ENCODE measurements at places on chromosomes 3 and 15. TPM values are rescaled to one million over a fixed set of nuclear protein-coding genes. Genes with fewer than 3 reads are reported as not detected.

Gene NDUFB5
- total RNA-seq, result 148 TPM

- no peak for DNase-seq
- H3K27me3 ChIP-seq, result no peaks in the 10 kb centered on the region
- H3K36me3 ChIP-seq, result no peaks in the 10 kb centered on the region
Measured at GRCh38 chr15:90315278-90315982, 36.7 kb upstream of the ZNF774 start.

Gene CCDC13
- not detected for total RNA-seq

GRCh38 chr15:55246567-55246966 is 43.0 kb downstream of the RAB27A start:
- no peak for DNase-seq
- no peak overlapping the region for H3K4me3 ChIP-seq
- no peak overlapping the region for H3K27ac ChIP-seq
- peaks cover 63% of the 10 kb centered on the region for H3K4me1 ChIP-seq
- no peaks in the 10 kb centered on the region for H3K27me3 ChIP-seq
- H3K36me3 ChIP-seq, result peaks cover 28% of the 10 kb centered on the region

Gene NCKIPSD
- 27.3 TPM for total RNA-seq

DNA sequence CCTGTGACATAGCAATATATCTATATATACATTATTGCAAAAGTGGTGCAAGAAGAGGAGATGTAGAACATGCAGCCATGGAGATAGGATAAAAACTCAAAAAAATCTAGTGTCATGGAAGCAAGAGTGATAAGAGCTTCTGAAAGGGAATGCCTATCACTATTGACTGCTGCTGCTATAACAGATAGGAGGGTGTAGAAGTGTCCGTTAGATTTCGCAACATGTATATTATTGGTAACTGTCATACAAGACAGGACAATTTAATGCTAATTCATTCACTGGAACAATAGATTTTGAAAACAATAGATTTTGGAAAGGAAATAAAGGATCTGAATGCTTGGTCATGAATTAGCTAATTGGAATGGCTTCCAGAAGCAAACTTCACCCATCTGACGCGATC is 224.5 kb downstream of the ZNF385D start:
- DNase-seq, result no peak
- no peak overlapping the region for H3K4me3 ChIP-seq
- H3K27ac ChIP-seq, result no peak overlapping the region

DNA sequence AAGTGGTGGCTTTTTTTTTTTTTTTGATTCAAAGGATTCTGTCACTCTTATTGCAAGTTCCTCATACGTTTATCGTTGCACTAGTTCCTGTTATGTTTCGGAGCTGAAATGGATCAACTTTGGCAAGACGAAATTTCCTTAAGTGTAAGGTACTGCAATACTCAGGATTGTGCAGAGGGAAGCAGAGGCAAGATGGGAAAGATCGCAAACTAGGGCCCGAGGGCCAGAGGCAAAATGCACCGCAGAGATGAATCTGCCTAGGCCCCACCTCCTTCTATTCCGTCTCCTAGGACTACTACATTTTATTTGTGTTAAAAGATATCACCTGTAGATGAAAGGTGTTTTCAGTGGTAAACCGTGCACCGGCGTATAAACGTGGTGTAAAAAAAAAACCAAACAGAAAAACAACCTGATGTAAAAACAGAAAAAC is 331 bp downstream of the RNU6-1 start:
- peaks cover 4% of the 10 kb centered on the region for H3K36me3 ChIP-seq
- H3K4me3 ChIP-seq, result peak overlapping the region; percentile 89
- peak overlapping the region; percentile 93 for H3K27ac ChIP-seq
- DNase-seq, result peak; percentile 36

Gene SLC35G2
- 0.31 TPM for total RNA-seq

GRCh38 chr15:66829551-66830121 is 127.6 kb downstream of the SMAD6 start:
- no peaks in the 10 kb centered on the region for H3K4me1 ChIP-seq
- H3K27me3 ChIP-seq, result no peaks in the 10 kb centered on the region
- H3K27ac ChIP-seq, result no peak overlapping the region
- H3K4me3 ChIP-seq, result no peak overlapping the region
- no peak for DNase-seq

GRCh38 chr3:108085810-108086350 is 5.0 kb downstream of the CD47 start:
- H3K27me3 ChIP-seq, result no peaks in the 10 kb centered on the region
- H3K4me1 ChIP-seq, result peaks cover 16% of the 10 kb centered on the region
- H3K36me3 ChIP-seq, result peaks cover 4% of the 10 kb centered on the region
- H3K27ac ChIP-seq, result no peak overlapping the region
- H3K4me3 ChIP-seq, result no peak overlapping the region

DNA sequence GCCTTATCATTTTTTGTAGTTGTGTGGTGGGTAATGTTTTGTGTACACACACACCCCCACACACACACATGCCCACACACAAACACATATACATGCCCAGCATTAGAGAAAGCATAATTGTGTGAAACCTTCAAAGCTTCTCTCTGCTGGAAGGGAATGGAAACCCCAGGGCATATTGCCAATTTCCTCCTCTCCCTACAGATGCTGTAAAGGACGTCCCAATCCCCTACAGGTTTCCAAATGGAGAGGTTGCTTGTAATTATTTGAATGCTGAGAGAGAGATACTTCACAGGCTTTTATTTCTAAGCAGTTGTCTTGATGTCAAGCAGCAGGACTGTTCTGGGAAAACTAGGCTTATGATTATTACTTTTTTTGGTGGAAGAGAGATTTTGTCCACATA is 23.0 kb upstream of the CCK start:
- H3K27me3 ChIP-seq, result peaks cover 11% of the 10 kb centered on the region
- no peak overlapping the region for H3K27ac ChIP-seq
- H3K36me3 ChIP-seq, result no peaks in the 10 kb centered on the region
- no peak overlapping the region for H3K4me3 ChIP-seq
- DNase-seq, result no peak

- no peaks in the 10 kb centered on the region for H3K27me3 ChIP-seq
- DNase-seq, result no peak
- H3K4me1 ChIP-seq, result no peaks in the 10 kb centered on the region
Measured at GRCh38 chr3:11467875-11468274, 175.8 kb downstream of the VGLL4 start.

- no peaks in the 10 kb centered on the region for H3K36me3 ChIP-seq
- H3K4me3 ChIP-seq, result no peak overlapping the region
- H3K27ac ChIP-seq, result no peak overlapping the region
- H3K4me1 ChIP-seq, result no peaks in the 10 kb centered on the region
Measured at GRCh38 chr3:156751461-156752025, 74.6 kb upstream of the LEKR1 start.

DNA sequence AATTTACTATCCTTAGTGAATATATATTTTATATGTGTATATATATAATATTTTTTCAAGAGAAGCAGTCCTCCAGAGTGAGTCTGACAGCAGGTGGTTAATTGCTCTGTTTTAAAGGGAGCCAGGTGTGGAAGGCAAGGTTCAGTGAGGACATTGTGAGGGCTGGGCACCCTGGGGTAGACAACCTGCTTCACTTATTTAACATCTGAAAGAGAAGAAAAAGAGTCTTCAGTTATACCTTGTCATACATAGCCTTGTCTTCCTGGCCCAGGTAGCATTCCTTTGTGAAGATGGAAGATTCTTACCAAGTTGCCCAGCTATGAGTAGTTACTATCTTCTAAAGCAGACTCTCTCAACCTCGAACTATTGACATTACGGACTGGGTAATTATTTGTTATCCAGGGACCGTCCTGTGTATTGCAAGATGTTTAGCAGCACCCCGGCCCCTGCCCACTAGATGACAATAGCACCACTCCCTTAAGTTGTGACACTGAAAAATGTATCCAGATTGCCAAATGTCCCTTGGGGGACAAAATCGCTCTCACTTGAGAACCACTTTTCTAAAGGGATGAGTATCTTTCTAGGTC is 336.0 kb upstream of the TRIM42 start:
- H3K4me3 ChIP-seq, result no peak overlapping the region
- no peaks in the 10 kb centered on the region for H3K4me1 ChIP-seq
- no peak overlapping the region for H3K27ac ChIP-seq
- H3K36me3 ChIP-seq, result no peaks in the 10 kb centered on the region

DNA sequence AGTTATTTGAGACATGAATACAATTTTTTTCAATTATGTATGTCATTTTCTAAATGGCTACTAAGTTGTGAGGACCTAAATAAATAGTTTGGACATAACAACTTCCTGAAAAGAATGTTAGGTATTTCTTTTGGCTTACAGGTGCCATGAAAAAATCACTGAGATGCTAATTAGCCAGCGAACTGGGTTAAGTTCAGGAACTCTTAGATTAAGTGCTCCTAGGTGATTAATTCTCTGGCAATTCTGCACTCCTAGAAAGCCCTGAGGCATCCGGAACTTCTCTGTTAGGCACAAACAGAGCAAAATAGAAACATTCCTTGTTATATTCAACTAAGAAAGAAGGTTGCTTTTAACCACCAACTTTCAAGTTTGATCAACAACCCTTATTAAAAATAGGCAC is 192.3 kb downstream of the STAG1 start:
- DNase-seq, result no peak
- H3K27ac ChIP-seq, result no peak overlapping the region
- no peaks in the 10 kb centered on the region for H3K4me1 ChIP-seq
- no peak overlapping the region for H3K4me3 ChIP-seq
- peaks cover 10% of the 10 kb centered on the region for H3K36me3 ChIP-seq

All from activated naive CD4-positive, alpha-beta T cell treated with anti-CD3 and anti-CD28 coated beads for 36 hours (primary cell).